ENCODE measurements at places on chromosomes 5 and 9.

GRCh38 chr9:33453286-33453860 is 6.0 kb upstream of the AQP3 start:
- DNase-seq = no peak

GRCh38 chr5:146756546-146756945 is 122.0 kb downstream of the PPP2R2B start:
- DNase-seq = no peak

DNA sequence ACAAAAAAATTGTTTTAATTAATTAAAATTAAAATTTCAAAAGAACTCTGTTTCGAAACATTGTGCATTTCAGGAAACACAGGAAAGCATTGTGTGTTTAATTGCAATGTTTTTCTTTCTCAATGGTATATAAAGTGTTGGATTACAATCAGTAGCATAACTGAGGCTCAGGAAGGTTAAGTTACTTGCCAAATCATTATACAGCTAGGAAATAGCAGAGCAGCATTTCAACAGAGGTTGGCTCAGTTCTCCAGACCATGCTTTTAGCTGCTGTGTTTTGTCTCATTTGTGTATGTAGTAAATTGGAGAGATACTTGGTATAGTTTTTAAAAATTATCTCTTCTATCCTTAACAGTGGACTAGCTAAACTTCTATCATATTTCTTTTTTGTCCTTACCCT is 30.0 kb upstream of the CAMLG start:
- DNase-seq = no peak

DNA sequence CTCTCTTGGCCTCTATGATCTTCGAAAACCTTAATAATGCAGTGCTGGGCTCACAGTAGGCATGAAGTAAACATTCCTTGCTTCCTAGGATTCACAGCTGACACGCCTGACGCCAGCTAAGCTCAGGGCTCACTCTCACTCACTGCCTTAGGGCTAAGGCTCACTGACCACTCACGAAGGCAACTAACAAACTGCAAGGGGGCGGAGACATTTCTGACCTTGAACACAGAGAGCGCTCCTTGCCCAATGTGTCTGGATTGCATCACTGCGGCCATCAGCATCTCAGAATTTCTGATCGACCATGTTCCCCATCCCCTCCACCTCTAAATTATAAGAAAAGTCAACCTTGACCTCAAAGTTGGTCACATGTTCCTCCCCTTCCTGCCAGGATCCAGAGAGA is 372.6 kb downstream of the EBF1 start:
- no peak for DNase-seq

DNA sequence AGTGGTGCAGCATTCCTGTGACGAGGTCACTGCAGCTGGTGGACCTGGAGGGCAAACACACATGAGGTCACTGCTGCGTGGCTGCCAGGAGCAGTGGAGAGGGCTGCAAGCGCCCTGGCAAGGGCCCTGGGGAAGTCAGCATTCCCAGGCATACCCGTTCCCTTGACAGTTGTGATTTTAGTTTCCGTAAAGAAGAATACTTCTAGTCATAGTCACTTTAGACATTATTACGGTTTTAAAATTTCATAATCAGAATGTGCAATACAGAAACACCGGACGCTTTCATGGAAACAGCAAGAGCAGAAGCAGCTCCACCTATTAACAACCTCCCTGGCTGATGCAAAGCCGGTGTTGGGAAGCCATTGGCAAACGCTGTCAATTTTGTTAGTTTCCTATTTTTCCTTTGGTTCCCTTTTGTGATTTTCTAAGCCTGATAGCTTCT is 129.8 kb downstream of the GADD45G start:
- DNase-seq = no peak
